Breast epithelium (tissue), 4 donors: ENCODE measurements at places on chromosomes 7 and 10. TPM values are rescaled to one million over a fixed set of nuclear protein-coding genes. Genes with fewer than 3 reads are reported as not detected.
A peak's percentile ranks its signal among the peaks of the same experiment; 100 is the strongest.

GRCh38 chr7:25656071-25656470 is 427.8 kb upstream of the NPVF start:
- no peak for DNase-seq

Gene METTL27
- 1.6 TPM for total RNA-seq

Gene TUBB8
- not detected for total RNA-seq

Gene WDR91
- total RNA-seq = 21.4 TPM

Gene SPDYE5
- total RNA-seq = not detected

Gene MTERF1
- total RNA-seq = 11.5 TPM

Gene AKR1C4
- not detected for total RNA-seq

Gene CALHM2
- 98.3 TPM for total RNA-seq

Gene ZNF479
- total RNA-seq = not detected

Gene NPFFR1
- total RNA-seq = not detected

Gene H2BK1
- total RNA-seq = not detected

GRCh38 chr10:33336582-33337325 is 2.3 kb upstream of the NRP1 start:
- DNase-seq = no peak

DNA sequence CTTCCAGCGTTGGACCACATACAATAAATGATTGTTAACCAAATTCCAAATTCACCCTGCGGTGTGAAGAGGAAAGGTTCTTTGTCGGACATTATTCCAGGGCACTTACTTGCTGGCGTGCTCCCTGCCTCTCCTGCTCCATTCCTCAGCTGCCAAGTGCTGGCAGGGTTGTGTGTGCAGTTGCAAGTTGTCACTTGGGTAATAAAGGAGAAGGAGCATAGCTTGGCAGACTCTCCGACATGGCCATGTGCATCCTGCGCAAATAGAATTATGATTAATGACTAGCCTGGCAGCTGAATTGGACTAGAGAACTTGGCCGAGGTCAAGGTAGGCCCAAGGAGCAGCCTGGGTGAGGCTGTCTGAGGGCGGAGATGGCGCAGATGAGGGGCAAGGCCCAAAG is 92.3 kb upstream of the ELMO1 start:
- no peak for DNase-seq

Gene CABCOCO1
- 1.2 TPM for total RNA-seq

- no peak for DNase-seq
Measured at GRCh38 chr10:87803831-87804230, 14.2 kb downstream of the ATAD1 start.

DNA sequence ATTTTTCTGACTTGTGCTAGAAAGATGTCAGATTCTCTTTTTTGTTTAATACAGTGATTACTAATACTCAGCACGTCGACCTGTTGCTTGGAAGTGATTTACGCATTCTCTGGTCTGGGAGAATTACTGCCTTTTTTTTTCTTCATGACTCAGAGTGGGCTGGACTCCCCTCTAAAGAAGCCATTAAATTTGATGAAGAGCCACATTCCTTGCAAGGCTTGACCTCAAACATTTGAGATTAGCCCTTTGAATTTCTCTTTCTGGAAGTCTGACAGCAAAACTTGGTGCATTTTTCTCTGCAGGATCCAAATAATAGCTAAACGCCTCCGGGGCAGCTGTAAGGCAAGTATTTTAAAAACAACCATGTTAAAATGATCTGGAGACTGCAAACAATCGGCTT is 171.6 kb downstream of the GALNT17 start:
- DNase-seq = no peak

GRCh38 chr7:114533131-114533530 is 118.5 kb downstream of the FOXP2 start:
- no peak for DNase-seq

Gene OR2A5
- total RNA-seq = not detected

Gene CNNM1
- total RNA-seq = 0.88 TPM

DNA sequence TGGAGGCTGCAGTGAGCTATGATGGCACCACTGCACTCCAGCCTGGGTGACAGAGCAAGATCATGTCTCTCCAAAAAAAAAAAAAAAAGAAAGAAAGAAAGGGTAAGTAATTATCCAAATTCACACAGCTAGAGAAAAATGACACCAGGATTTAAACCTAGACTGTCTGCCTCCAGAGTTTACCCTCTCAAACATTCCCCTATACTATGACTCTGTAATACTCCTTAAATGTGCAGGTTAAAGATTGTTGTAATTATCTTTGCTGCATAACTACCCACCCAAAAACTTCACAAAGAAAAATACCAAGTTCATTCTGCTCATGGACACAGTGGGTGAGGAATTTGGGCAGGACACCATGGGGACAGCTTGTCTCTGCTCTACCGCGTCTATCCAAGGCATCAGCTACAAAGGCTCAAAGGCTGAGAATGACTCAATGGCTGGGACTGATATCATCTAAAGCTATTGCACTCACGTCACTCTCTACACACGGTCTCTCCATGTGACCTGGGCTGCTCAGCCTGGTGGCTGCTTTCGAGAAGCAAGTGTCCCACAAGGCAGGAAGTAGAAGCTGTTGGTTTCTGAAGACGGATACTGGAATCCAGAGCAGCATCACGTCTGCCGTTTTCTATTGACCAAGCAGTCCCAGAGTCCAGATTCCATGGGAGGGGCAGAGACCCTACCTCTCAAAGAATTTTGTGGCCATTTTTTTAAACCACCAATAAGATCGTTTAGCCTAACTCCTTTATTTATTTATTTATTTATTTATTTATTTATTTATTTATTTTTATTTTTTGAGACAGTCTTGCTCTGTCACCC is 185.7 kb upstream of the AUTS2 start:
- peak; percentile 38 for DNase-seq

Gene SLC39A12
- total RNA-seq = under 0.01 TPM

DNA sequence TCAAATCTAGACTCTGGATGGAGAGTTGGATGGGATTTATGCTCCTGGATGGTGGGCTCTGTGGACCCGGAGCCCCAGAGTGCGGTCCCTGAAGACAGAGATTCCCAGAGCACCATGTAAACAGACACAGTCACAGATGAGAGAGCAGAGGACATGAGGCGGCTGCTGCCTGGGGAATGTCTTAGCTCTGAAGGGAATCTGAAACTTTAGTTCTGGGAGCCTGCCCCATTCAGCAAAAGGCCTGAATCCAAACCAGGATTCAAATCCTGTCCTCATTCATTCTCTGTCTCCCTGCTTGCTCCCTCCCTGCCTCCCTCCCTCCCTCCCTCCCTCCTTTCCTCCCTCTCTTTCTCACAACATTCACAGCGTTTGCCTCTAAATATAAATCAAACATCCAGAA is 49.5 kb upstream of the CALD1 start:
- no peak for DNase-seq

Gene UCMA
- total RNA-seq = not detected

DNA sequence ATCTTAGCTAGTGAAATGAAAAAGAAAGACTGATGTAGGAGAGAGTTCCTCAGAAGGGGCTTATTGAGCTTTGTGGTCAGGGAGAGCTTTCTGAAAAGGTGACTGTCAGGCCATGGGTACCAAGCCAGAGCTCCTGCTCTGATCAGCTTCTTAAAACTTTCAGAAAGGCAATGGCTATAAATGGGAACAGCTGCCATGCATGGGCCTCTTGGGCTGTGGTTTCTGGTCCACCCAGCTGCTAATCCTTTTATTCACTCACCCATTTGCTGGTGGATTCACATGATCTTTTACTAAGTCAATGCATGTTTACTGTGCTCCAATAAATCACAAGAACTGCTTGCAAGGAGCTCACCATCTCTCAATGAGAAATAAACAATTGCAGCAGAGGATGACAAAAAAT is 60.1 kb upstream of the ZPBP start:
- DNase-seq = no peak

DNA sequence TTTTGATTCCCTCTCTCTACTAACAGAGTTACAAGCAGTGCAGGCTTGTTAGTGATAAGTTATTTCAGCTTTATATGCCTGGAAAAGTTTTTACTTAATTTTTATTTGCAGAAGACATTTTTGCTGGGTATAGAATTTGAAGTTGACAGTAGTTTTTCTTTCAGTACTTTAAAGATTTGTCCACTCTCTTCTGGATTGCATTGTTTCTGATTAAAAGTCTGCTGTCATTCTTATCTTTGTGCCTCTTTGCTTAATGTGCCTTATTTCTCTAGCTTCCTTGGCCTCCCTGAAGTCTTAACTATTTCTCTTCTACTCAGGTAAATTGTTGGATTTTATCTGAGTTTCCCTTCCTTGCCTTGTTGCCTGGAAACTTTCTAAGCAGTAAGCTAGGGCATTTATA is 36.2 kb downstream of the PLCE1 start:
- DNase-seq = no peak

DNA sequence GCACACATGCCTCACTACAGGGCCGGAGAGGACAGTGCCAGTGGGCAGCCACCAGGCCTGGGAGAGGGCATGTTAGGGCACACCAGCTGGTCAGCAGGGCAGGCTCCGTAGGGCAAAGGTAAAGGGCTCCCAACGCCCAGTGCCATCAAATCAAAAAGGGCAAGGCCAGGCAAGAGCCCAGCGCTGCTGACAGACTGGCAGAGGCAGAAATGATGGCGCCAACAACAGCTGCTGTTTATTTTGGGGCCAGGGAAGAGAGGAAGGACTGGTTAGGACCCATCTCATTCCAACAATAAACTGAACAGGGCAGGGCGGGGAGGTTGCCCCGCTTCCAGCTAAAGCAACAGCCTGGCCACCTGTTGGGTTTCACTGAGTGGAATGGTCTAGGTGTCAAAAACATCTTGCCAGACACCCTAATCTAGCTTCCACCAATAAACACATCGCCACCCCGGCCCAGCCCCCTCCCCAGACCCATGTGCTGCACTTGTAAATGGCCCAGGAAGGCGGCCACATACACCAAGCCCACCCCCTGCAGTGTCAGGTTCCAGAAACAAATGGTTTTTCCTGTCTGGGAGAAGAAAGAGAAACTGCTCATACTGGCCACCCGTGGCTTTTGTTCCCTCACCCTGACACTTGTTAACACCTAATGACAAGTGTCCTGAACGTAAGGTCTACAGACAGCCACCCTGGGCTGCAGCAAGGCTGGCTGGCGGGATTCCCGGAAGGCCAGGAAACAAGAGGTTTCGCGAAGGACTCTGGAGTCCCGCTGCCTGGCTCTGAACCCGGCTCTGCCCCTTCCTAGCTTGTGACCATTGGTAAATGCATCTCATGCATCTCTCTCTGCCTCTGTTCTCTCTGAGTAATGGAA is 15.3 kb downstream of the SH3PXD2A start:
- no peak for DNase-seq

GRCh38 chr7:77759294-77759889 is 38.8 kb downstream of the TMEM60 start:
- peak; percentile 49 for DNase-seq

Gene ACSM6
- total RNA-seq = 0.66 TPM

DNA sequence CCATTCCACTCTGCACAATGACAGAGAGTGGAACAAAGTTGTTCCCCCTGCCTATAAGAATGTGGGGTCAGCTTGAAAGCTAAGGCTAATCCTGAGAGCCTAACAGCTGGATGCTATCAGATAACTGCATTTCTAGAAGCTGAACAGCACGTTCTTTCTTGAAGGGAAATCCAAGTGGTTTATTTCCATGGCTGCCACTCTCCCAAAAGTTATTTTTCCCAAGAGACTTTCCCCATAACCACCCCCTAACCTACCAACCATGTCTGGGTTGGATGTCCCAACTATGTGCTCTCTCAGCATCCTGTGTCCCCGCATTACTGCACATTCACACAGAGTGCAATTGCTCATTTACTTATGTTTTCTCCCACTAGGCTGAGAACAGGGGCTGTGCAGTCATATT is 140.7 kb upstream of the ANKRD1 start:
- DNase-seq = no peak

DNA sequence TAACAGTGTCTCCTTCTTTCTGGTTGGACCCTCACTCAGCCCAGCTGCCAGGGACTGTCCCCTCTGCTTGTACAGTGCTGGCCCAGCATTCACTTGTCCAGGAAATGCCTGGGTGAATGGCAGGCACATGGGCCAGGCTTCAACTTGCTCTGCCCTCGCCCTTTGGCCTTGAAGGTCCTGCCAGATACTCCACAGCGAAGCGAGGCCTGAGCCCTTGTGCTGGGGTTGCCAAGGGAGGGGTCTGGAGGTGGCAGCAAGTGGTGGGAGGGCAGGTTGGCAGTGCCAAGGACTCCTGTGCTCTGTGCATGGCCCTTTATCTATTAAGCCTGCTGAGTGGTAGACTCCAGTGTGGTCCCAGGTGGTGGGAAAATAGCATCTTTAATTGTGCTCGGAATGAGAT is 75.7 kb downstream of the CDH23 start:
- DNase-seq = no peak

Gene PLEKHS1
- total RNA-seq = 23.6 TPM

GRCh38 chr10:132836832-132837540 is 51.0 kb upstream of the NKX6-2 start:
- peak; percentile 47 for DNase-seq

Gene NUB1
- 71.7 TPM for total RNA-seq

Gene TRIM4
- total RNA-seq = 46.1 TPM

DNA sequence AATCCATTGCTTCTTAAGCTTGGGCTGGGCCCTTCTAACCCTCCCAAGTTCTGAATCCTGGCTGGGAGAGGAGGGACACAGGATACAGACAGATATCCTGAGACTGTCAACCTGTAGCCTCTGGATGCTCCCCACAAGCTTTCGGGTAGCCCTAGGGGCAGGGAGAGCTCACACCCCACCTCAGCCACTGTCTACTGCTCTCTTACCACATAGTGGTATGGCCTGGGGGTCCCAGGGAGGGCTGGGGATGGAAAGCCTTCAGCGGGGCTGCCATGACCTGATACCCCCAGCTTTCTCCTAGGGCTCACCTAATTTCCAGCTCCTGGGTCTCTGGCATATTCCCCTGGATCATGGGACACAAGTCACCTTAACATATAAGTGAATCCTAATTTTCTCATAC is 25.1 kb downstream of the CRHR2 start:
- no peak for DNase-seq

Gene CASP7
- 19.0 TPM for total RNA-seq

DNA sequence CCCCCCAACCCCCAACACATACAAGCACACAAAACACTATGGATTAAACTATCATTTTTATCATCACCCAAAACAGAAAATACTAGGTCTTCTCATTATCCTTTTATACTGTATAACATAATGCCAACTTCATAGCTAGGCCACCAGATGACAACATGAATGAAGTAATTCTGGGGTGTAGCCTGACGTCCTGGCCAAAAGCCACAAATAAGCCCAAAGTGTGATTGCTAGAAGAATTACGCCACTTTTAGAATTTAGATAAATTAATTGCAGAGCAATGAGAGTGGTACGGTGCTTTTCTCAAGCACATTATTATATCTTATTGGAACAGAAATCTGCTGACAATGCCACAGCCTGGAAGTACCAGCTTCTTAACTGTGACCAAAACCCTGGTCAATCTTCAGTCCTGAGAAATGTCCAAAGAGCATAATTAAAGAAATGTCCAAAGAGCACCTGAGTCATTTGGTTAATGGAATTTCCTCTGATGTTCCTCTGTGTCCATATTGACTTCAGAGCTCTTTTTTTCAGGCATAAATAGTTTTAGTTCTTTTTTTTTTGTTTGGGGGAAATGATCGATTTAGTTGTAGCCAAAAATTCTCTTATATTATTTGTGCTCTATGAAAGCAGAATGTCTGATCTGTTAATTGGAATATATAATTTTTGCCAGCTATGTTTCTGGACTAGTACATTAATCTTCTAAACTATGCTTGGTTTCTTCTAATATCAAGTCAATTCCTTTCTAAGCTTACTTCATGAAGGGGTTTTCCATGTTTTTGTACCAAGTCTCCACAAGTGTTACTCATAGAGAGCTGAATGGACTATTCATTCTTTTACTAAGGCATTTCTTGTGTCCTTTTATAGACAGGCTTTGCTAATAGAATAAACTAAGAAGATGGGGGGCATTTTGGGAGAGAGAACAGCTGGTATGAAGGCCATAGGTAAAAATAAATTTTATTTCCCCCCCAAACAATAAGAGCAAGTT is 233.4 kb upstream of the SLC26A5 start:
- no peak for DNase-seq

Gene PLA2G12B
- total RNA-seq = not detected

Gene EPHA1
- 11.8 TPM for total RNA-seq
